CD8-positive, alpha-beta memory T cell (primary cell): ENCODE measurements at places on chromosomes 2 and 18.
A peak's percentile ranks its signal among the peaks of the same experiment; 100 is the strongest.

- no peaks in the 10 kb centered on the region for H3K36me3 ChIP-seq
- H3K27ac ChIP-seq, result no peak overlapping the region
- no peak overlapping the region for H3K4me3 ChIP-seq
- H3K4me1 ChIP-seq, result no peaks in the 10 kb centered on the region
- no peak for DNase-seq
These were observed 24.7 kb downstream of the SKA1 start for GRCh38 chr18:50399582-50399981.

DNA sequence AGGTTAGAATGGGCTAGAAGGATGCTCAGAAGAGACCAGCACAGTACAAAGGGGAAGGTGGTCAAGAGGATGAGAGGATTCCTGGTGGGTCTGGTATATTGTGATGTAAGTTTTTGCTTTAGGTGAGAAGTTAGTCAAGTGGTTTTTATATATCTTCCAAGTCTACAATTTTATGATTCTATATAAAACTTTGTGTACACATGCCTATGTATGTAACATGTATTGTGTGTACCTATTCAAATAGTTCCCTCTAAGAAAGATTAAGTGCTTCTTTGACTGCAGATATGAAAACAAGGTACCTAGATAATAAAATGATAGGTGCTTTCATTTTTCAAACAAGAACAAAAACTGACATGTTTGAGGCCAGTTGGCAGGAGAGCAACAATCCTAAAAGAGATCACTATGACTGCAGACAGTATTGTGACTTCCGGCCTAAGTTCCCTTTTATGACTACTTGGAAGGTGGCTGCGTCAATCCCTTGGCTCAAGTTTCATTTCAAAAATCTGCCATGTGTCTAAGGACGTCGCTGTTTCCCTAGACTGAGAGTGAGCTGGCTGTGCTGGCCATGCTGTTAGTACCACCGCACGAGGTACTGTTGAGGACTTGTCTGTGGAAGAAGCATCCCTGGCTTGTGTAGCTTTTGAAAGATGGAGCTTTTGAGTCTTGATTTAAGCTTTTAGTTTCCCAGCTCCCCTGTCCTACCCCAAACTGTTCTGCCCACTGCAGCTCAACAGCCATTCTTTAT, 123.1 kb downstream of the PRPF40A start:
- peaks cover 4% of the 10 kb centered on the region for H3K4me1 ChIP-seq
- H3K4me3 ChIP-seq, result no peak overlapping the region
- no peaks in the 10 kb centered on the region for H3K27me3 ChIP-seq

GRCh38 chr2:107027810-107028209, 141.8 kb upstream of the ST6GAL2 start:
- H3K36me3 ChIP-seq, result no peaks in the 10 kb centered on the region
- DNase-seq, result no peak
- H3K4me1 ChIP-seq, result no peaks in the 10 kb centered on the region
- no peak overlapping the region for H3K4me3 ChIP-seq

DNA sequence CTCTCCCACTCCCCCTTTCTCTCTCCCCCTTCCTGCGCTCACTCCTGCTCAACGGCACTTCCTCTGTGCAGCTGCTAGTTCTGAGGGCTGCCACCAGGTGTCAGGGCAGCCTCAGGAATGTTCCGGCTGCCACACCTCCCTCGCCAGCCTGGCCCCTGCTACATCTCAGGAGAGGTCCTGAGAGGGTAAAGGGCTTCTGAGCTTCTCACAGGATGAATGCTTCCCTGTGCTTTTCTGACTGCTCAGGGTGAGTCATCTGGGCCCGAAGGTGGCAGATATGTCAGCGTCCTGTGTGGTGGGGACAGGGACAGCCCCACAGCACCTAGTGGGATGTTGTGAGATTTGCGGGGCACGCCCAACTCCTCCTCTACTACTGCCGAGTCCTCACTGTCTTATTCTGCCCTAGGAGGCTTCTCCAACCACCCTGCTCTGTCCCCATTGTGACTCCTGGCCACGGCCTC, 49.0 kb downstream of the PLEKHB2 start:
- no peak overlapping the region for H3K4me3 ChIP-seq
- no peak overlapping the region for H3K27ac ChIP-seq
- H3K4me1 ChIP-seq, result peaks cover 12% of the 10 kb centered on the region
- H3K27me3 ChIP-seq, result no peaks in the 10 kb centered on the region

- H3K4me1 ChIP-seq, result no peaks in the 10 kb centered on the region
- H3K27me3 ChIP-seq, result no peaks in the 10 kb centered on the region
- no peak for DNase-seq
- H3K4me3 ChIP-seq, result no peak overlapping the region
These were observed 335.9 kb downstream of the AGAP1 start for GRCh38 chr2:235829726-235830125.

GRCh38 chr2:158142165-158142564, 40.5 kb downstream of the UPP2 start:
- no peaks in the 10 kb centered on the region for H3K36me3 ChIP-seq
- no peak overlapping the region for H3K4me3 ChIP-seq
- no peaks in the 10 kb centered on the region for H3K27me3 ChIP-seq
- no peaks in the 10 kb centered on the region for H3K4me1 ChIP-seq
- no peak for DNase-seq

GRCh38 chr18:79571211-79572092, 108.2 kb upstream of the CTDP1 start:
- H3K4me1 ChIP-seq, result no peaks in the 10 kb centered on the region
- H3K4me3 ChIP-seq, result no peak overlapping the region
- H3K27me3 ChIP-seq, result no peaks in the 10 kb centered on the region
- H3K36me3 ChIP-seq, result no peaks in the 10 kb centered on the region

- H3K27me3 ChIP-seq, result no peaks in the 10 kb centered on the region
- H3K36me3 ChIP-seq, result no peaks in the 10 kb centered on the region
- H3K4me3 ChIP-seq, result peak overlapping the region; percentile 66
- peaks cover 56% of the 10 kb centered on the region for H3K4me1 ChIP-seq
These were observed 1.4 kb downstream of the FAM117B start for GRCh38 chr2:202636213-202636513.

- no peak overlapping the region for H3K27ac ChIP-seq
- no peaks in the 10 kb centered on the region for H3K4me1 ChIP-seq
- H3K36me3 ChIP-seq, result peaks cover 5% of the 10 kb centered on the region
- DNase-seq, result no peak
These were observed 34.2 kb downstream of the ASXL2 start for GRCh38 chr2:25844089-25844488.

GRCh38 chr2:122516775-122517174, 761.3 kb downstream of the TSN start:
- no peak for DNase-seq
- H3K36me3 ChIP-seq, result no peaks in the 10 kb centered on the region
- no peaks in the 10 kb centered on the region for H3K4me1 ChIP-seq
- H3K4me3 ChIP-seq, result no peak overlapping the region
- H3K27ac ChIP-seq, result no peak overlapping the region

GRCh38 chr18:69257861-69258458, 142.7 kb upstream of the DOK6 start:
- H3K4me3 ChIP-seq, result no peak overlapping the region
- no peak overlapping the region for H3K27ac ChIP-seq
- DNase-seq, result no peak
- no peaks in the 10 kb centered on the region for H3K4me1 ChIP-seq
- no peaks in the 10 kb centered on the region for H3K27me3 ChIP-seq
- no peaks in the 10 kb centered on the region for H3K36me3 ChIP-seq

GRCh38 chr2:198702796-198703195, 754.9 kb downstream of the SATB2 start:
- no peak for DNase-seq
- no peaks in the 10 kb centered on the region for H3K36me3 ChIP-seq
- H3K27me3 ChIP-seq, result no peaks in the 10 kb centered on the region
- H3K27ac ChIP-seq, result no peak overlapping the region

DNA sequence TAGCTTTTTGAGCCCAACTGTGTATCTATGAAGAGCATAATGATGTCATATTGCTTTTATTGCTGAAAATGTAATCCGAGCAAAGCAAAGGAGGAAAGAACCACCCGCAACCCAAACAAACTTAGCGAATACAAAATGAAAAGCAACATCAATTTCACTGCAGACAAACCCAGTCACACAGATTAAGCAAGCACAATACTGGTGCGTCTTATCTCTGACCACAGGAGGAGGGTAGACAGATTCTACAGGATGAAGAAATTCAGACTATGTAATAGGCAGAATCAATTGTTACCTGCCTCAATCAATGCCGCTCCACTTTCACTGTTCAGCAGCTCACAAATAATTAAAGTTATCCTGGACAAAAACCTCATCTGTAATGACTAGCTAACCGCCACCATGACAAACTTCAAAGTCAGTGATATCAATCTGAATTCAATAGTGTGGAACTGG, 115.5 kb upstream of the SP3 start:
- no peaks in the 10 kb centered on the region for H3K4me1 ChIP-seq
- no peaks in the 10 kb centered on the region for H3K36me3 ChIP-seq
- no peaks in the 10 kb centered on the region for H3K27me3 ChIP-seq
- no peak for DNase-seq
- no peak overlapping the region for H3K27ac ChIP-seq
- no peak overlapping the region for H3K4me3 ChIP-seq

DNA sequence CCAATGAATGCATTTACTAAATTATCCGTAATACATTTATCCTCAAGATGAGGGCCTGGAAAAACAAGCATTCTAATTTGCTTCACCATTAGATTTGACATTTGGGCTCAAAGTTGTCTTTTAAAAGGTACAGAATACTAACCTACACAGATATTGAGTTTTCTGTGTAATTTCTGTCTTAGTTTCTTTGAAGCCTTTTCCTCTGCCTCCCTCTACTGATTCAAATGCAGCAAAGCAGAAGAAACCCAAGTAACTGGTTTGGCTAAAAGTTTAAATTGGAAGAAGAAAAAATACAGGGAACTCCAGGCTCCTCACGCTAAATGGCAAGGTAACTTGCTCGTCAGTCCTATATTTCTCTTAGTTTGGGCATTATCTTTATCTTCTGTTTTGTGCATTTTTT, 53.3 kb upstream of the SLC5A7 start:
- DNase-seq, result no peak
- no peaks in the 10 kb centered on the region for H3K4me1 ChIP-seq
- no peak overlapping the region for H3K27ac ChIP-seq

GRCh38 chr2:102166189-102166845, 20.5 kb upstream of the IL1RL2 start:
- no peaks in the 10 kb centered on the region for H3K36me3 ChIP-seq
- DNase-seq, result no peak
- no peaks in the 10 kb centered on the region for H3K4me1 ChIP-seq
- H3K27me3 ChIP-seq, result no peaks in the 10 kb centered on the region
- no peak overlapping the region for H3K4me3 ChIP-seq
- H3K27ac ChIP-seq, result no peak overlapping the region

- no peaks in the 10 kb centered on the region for H3K4me1 ChIP-seq
- no peaks in the 10 kb centered on the region for H3K27me3 ChIP-seq
- no peaks in the 10 kb centered on the region for H3K36me3 ChIP-seq
- DNase-seq, result no peak
- no peak overlapping the region for H3K4me3 ChIP-seq
These were observed 30.6 kb downstream of the ITGB6 start for GRCh38 chr2:160169471-160169870.

GRCh38 chr2:70995426-70995729, 705 bp upstream of the TEX261 start:
- H3K27ac ChIP-seq, result peak overlapping the region; percentile 68
- peaks cover 21% of the 10 kb centered on the region for H3K4me1 ChIP-seq
- peak overlapping the region; percentile 98 for H3K4me3 ChIP-seq
- peak; percentile 39 for DNase-seq
- H3K36me3 ChIP-seq, result peaks cover 11% of the 10 kb centered on the region

DNA sequence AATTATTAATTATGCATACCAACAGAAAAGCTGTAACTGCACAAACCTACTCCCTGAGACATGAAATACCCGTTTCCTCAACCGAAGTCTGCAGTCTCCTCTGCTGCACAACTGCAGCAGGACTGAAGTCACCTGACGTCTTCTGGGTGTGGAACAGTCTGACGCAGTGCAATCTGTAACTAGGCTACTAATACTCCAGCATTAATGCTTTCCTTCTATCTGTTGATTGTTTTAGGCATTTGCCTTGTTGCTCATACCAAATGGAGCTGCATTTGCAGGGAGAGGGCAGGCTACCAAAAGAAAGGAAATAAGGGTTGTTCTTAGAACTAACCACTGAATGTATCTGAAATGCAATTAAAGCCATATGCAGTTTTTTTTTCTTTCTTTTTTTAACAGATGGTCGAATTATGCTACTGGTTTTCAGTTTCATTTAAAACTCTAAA, 40.1 kb downstream of the RTN4 start:
- DNase-seq, result peak; percentile 16
- peak overlapping the region; percentile 35 for H3K4me3 ChIP-seq
- no peaks in the 10 kb centered on the region for H3K36me3 ChIP-seq

GRCh38 chr2:237012577-237013267, 73.0 kb upstream of the COPS8 start:
- no peaks in the 10 kb centered on the region for H3K36me3 ChIP-seq
- H3K4me1 ChIP-seq, result no peaks in the 10 kb centered on the region
- no peaks in the 10 kb centered on the region for H3K27me3 ChIP-seq
- no peak overlapping the region for H3K27ac ChIP-seq

- DNase-seq, result no peak
- H3K4me3 ChIP-seq, result no peak overlapping the region
- H3K27ac ChIP-seq, result no peak overlapping the region
- H3K36me3 ChIP-seq, result no peaks in the 10 kb centered on the region
These were observed 8.7 kb upstream of the WIPF1 start for GRCh38 chr2:174606336-174606735.

DNA sequence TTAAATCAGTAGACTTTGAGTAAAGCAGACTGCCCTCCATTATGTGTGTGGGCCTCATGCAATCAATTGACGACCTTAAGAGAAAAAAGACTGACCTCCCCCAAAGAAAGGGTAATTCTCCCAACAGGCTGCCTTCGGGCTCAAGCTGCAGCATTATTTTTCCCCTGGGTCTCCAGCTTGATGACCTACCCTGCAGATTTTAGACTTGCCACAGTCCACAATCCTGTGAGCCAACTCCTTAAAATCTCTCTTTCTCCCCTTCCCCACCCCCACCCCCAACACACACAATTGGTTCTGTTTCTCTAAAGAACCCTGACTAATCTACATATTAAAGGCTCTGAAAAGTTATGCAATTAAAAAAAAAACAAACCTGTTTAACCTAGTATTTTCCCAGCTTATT, 89.4 kb downstream of the RNF152 start:
- no peak overlapping the region for H3K27ac ChIP-seq
- no peak overlapping the region for H3K4me3 ChIP-seq
- no peaks in the 10 kb centered on the region for H3K27me3 ChIP-seq
- DNase-seq, result no peak
- no peaks in the 10 kb centered on the region for H3K4me1 ChIP-seq

GRCh38 chr18:78642296-78642951, 337.2 kb upstream of the SALL3 start:
- DNase-seq, result no peak
- peak overlapping the region; percentile 54 for H3K27ac ChIP-seq
- peaks cover 21% of the 10 kb centered on the region for H3K4me1 ChIP-seq
- no peaks in the 10 kb centered on the region for H3K27me3 ChIP-seq
- no peaks in the 10 kb centered on the region for H3K36me3 ChIP-seq

- no peak overlapping the region for H3K27ac ChIP-seq
- no peak overlapping the region for H3K4me3 ChIP-seq
- H3K27me3 ChIP-seq, result no peaks in the 10 kb centered on the region
These were observed 8.2 kb downstream of the ARHGAP25 start for GRCh38 chr2:68742626-68743415.

- no peak overlapping the region for H3K27ac ChIP-seq
- H3K4me3 ChIP-seq, result no peak overlapping the region
- no peak for DNase-seq
- H3K27me3 ChIP-seq, result no peaks in the 10 kb centered on the region
- H3K4me1 ChIP-seq, result no peaks in the 10 kb centered on the region
- H3K36me3 ChIP-seq, result no peaks in the 10 kb centered on the region
These were observed 9.2 kb upstream of the TMEM247 start for GRCh38 chr2:46470114-46470628.
